Activated B cell treated with CpG ODN at 0.5 μM for 24 hours (primary cell): ENCODE measurements at places on chromosomes 5 and 9. TPM values are rescaled to one million over a fixed set of nuclear protein-coding genes. Genes with fewer than 3 reads are reported as not detected.

The RNF183 gene
- total RNA-seq: not detected in 2 replicates

The OLFM1 gene
- not detected in 2 replicates for total RNA-seq

The ASPN gene
- total RNA-seq: not detected in 2 replicates

The SLC34A1 gene
- not detected in 2 replicates for total RNA-seq

The IL31RA gene
- not detected in 2 replicates for total RNA-seq

The LMNB1 gene
- total RNA-seq: 34.7 and 35.7 TPM in 2 replicates

The TAF11L10 gene
- total RNA-seq: not detected in 2 replicates

The SLC25A2 gene
- 2.6 and 3.9 TPM in 2 replicates for total RNA-seq

The HAVCR2 gene
- total RNA-seq: 0.64 and 0.84 TPM in 2 replicates

The ZNF608 gene
- 20.7 and 22.0 TPM in 2 replicates for total RNA-seq

The RNF180 gene
- not detected in 2 replicates for total RNA-seq

The TIMD4 gene
- not detected in 2 replicates for total RNA-seq

The CTSV gene
- not detected in 2 replicates for total RNA-seq

The ADAMTS12 gene
- total RNA-seq: not detected in 2 replicates

The SPATA31C1 gene
- not detected in 2 replicates for total RNA-seq

The CATSPER3 gene
- total RNA-seq: 0.95 and 0.98 TPM in 2 replicates

The CAST gene
- 199 and 211 TPM in 2 replicates for total RNA-seq

The F2RL2 gene
- total RNA-seq: not detected in 2 replicates

The DMRT3 gene
- not detected in 2 replicates for total RNA-seq

The RLN2 gene
- total RNA-seq: 1.8 and 1.9 TPM in 2 replicates

The PCDHGA2 gene
- 0.09 and 0.15 TPM in 2 replicates for total RNA-seq

The SVEP1 gene
- total RNA-seq: not detected in 2 replicates

The PKD2L2 gene
- not detected in 2 replicates for total RNA-seq
